ENCODE measurements at places on chromosomes 3 and 15. TPM values are rescaled to one million over a fixed set of nuclear protein-coding genes. Genes with fewer than 3 reads are reported as not detected.

DNA sequence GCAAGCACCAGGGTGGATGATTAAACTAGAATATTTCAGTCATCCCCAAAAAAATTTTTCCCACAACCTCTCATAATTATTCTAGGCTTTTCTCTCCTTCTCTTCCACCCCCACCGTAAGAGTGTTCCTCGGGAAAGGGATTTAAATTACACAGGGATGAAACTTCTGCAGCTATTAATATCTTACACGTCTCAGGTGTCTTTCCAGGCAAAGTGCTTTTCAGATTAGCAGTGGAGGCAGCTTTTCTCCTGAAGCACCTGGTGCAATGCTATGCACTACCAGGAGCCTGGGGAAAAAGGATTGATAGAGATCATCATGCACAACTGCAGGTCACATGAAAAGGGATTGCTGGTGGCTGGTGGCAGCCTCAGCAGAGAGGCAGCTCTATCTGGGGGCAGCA, 250.4 kb downstream of the NTRK3 start:
- no peak overlapping the region for H3K4me3 ChIP-seq
- DNase-seq, result no peak
- H3K4me1 ChIP-seq, result peaks cover 4% of the 10 kb centered on the region
- H3K27me3 ChIP-seq, result no peaks in the 10 kb centered on the region
- no peaks in the 10 kb centered on the region for H3K36me3 ChIP-seq
- no peak overlapping the region for H3K27ac ChIP-seq

DNA sequence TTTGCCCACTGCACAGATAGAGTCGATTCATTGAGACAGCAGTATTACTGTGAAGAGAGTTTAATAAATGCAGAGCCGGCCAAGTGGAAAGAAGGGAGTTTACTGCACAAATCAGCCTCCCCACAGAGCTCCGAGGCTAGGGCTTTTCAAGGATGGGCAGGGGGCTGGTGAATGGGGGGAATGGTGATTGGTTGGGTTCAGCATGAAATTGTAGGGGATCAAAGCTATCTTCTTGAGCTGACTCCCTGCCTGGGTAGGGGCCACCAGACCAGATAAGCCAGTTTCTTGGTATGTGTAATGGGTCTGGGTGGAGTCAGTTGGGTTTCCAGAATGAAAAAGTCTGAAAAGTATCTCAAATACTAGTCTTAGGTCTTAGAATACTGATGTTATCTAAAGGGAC, 66.6 kb downstream of the SYNPR start:
- H3K36me3 ChIP-seq, result no peaks in the 10 kb centered on the region
- no peak overlapping the region for H3K4me3 ChIP-seq
- no peak for DNase-seq
- H3K27ac ChIP-seq, result no peak overlapping the region
- peaks cover 8% of the 10 kb centered on the region for H3K4me1 ChIP-seq

DNA sequence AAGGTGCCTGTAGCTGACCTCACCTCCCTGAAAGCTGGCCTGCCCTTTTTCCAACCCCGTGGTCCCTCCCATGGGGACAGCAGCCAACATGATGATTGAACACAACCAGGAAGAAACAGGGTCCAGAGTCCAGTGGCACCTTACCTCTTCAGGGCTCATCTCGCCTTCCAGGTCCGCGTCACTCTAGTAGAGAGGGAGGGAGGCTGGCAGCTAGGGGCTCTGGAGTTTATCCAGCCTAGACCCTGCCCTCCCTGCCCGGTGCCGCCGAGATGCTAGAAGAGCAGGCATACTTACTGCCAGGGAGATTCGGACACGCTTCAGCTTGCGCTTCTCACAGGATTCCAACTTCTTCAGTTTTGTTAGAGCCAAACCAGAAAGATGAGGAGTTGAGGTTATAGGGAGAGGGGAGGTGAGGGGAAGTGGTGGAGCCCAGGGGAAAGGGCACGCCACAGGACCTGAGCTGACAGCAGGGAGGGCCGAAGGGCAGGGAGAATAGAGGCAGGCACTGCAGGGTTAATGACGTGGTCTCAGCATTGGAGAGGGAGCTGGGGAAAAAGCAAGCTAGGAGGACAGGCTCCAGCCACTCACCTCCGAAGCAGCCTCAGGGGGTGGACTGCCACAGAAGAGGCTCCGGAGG, 9.1 kb downstream of the CLCN2 start:
- peaks cover 20% of the 10 kb centered on the region for H3K4me1 ChIP-seq
- H3K27me3 ChIP-seq, result no peaks in the 10 kb centered on the region
- H3K4me3 ChIP-seq, result no peak overlapping the region
- H3K36me3 ChIP-seq, result peaks cover 15% of the 10 kb centered on the region
- no peak overlapping the region for H3K27ac ChIP-seq
- DNase-seq, result no peak

DNA sequence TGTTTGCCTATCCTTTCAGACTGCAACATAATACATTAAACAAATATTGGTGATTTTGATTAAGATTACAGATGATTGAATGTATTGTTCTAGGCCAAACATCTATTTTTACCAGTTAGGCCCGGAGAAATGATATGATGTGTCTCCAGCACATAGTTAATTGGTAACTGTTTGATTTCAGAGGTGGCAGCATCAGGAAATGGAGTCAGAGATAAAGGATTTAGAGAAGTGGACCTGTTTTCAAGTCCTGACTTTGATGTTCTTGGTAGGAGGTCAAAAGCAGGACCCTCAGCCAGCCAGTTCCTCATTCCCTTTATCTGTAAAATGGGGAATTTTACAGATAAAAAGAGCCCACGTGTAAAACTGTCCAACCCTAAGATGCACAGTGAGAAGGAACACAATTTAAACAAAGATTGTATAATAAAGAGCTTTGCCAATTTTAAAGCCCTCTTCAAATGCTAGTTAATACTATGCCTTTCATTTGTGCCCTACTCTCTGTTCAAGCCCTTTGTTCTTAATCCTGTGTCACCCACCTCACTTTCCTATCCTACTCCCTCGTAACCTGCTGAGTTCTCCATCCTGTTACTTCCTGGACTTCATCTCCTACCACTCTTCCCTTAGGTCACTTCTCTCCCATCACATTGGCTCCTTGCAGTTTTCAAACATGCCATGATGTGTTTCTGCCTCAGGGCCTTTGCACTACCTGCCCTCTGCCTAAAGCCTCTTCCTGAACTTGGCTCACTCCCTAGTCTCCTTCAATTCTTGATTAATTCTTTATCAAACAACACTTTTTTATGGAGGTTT, 2.5 kb downstream of the TMEM212 start:
- peaks cover 30% of the 10 kb centered on the region for H3K4me1 ChIP-seq
- no peak for DNase-seq
- no peak overlapping the region for H3K27ac ChIP-seq
- no peak overlapping the region for H3K4me3 ChIP-seq

DNA sequence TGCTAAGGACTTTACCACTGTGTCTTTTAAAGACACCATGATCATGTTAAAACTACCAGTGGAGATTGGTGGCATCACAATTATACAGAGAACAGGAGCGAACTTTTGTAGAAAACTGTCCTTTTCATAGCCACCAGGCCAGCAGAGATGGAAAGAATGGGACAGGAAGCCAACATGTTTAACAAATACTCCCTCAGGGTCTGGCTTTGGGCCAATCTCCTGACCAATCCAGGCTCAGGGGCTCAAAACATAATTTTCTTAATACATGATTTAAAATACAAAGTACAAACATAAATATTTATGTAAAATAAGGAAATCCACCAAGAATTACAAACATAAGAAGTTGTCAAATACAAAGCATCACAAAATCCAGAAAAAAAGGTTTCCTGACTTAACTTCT, 266.0 kb downstream of the VPS13C start:
- H3K4me3 ChIP-seq, result no peak overlapping the region
- H3K27me3 ChIP-seq, result no peaks in the 10 kb centered on the region
- no peaks in the 10 kb centered on the region for H3K4me1 ChIP-seq
- no peak overlapping the region for H3K27ac ChIP-seq
- no peak for DNase-seq
- H3K36me3 ChIP-seq, result no peaks in the 10 kb centered on the region

GRCh38 chr15:95709959-95710695, 620.4 kb upstream of the NR2F2 start:
- H3K36me3 ChIP-seq, result no peaks in the 10 kb centered on the region
- H3K4me3 ChIP-seq, result no peak overlapping the region
- no peaks in the 10 kb centered on the region for H3K27me3 ChIP-seq
- no peak overlapping the region for H3K27ac ChIP-seq
- H3K4me1 ChIP-seq, result peaks cover 16% of the 10 kb centered on the region

- H3K4me3 ChIP-seq, result no peak overlapping the region
- no peak for DNase-seq
These were observed 29.1 kb upstream of the MAP6D1 start for GRCh38 chr3:183854318-183855035.

DNA sequence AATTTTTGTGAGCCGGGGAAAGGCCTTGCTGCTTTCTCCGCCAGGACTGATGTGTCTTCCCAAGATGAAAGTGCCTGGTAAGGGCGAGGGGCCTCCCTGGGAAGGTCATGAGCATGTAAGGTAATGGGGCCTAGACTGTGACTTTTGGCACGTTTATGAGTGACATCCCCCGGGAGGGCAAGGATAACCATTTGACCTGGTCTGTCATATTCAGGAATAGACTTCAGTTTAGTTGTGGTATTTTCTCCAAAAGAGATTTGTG, 631 bp upstream of the CNBP start:
- H3K4me3 ChIP-seq, result peak overlapping the region; percentile 97
- H3K27me3 ChIP-seq, result no peaks in the 10 kb centered on the region
- no peak for DNase-seq
- peak overlapping the region; percentile 100 for H3K27ac ChIP-seq

- no peak for DNase-seq
- no peak overlapping the region for H3K4me3 ChIP-seq
- no peaks in the 10 kb centered on the region for H3K27me3 ChIP-seq
- H3K36me3 ChIP-seq, result peaks cover 3% of the 10 kb centered on the region
These were observed 20.9 kb downstream of the FBLN2 start for GRCh38 chr3:13569641-13570390.

DNA sequence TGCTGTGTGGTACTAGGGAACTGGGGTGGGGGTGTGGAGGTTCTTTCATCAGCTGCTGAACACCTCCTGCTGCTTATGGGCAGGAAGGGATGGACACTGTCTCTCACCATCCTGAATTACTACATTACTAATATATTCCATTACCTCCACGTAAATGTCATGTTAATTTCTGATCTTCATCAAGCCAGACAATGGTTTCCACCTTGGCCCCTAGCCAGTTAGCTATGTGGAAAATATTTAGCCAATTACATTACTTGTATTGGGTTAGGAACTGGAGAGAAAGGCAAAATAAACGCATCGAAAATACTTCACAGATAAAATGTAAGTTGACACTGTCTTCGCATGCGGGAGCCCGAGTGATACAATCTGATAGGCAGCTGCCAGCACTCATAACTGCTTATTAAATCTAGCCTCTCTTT, 95.1 kb downstream of the FOXP1 start:
- H3K4me1 ChIP-seq, result no peaks in the 10 kb centered on the region
- H3K36me3 ChIP-seq, result peaks cover 4% of the 10 kb centered on the region
- H3K4me3 ChIP-seq, result no peak overlapping the region
- H3K27ac ChIP-seq, result no peak overlapping the region

DNA sequence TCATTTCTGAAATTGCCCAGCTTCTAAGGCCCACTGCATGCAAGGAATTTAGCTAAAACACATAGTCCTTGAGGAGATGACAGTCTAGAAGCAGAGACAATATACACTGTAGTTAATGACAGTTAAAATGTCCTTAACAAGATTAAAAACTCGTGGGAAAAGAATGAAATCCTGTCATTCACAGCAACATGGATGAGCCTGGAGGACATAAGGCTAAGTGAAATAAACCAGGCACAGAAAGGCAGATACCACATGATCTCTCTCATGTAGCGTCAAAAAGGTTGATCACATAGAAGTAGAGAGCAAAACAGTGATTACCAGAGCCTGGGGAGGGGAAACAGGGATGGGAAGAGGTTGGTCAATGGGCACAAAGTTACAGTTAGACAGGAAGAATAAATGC, 36.3 kb upstream of the GOLGA8J start:
- no peaks in the 10 kb centered on the region for H3K4me1 ChIP-seq
- H3K4me3 ChIP-seq, result no peak overlapping the region
- DNase-seq, result peak; percentile 42
- H3K27ac ChIP-seq, result no peak overlapping the region

DNA sequence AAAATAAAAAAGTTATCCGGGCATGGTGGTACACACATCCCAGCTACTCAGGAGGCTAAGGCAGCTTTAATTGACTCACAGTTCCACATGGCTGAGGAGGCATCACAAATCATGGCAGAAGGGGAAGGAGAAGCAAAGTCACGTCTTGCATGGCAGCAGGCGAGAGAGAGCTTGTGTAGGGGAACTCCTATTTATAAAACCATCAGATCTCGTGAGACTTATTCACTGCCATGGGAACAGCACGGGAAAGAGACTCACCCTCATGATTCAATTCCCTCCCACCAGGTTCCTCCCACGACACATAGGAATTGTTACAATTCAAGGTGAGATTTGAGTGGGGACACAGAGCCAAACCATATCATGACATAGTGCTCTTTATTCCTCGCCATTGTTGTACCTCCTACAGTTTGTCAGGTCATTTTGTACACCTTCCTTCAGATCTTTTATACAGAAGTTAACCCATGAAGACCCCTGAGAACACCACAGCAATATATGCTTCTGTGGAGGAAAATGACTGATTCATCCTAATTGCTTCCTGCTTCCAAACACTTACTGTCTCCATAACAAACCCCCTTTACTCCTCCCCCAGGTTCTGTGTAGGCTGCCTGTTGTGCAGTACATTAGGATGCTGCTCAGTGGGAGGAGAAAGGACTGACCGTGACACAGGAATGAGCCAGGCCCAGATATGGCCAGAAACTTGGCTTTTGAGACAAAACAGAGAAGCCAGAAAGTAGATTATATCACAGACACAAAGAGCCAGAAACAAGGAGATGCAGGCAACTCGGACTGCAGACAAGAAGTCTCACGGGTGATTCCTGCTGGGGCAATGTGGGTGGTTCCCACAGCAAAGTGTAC, 67.9 kb upstream of the HEG1 start:
- H3K4me3 ChIP-seq, result no peak overlapping the region
- no peak for DNase-seq
- no peaks in the 10 kb centered on the region for H3K27me3 ChIP-seq
- H3K36me3 ChIP-seq, result no peaks in the 10 kb centered on the region

- DNase-seq, result no peak
- H3K4me3 ChIP-seq, result no peak overlapping the region
- no peaks in the 10 kb centered on the region for H3K27me3 ChIP-seq
- no peaks in the 10 kb centered on the region for H3K4me1 ChIP-seq
These were observed 124.8 kb downstream of the CTNNB1 start for GRCh38 chr3:41324156-41324475.

DNA sequence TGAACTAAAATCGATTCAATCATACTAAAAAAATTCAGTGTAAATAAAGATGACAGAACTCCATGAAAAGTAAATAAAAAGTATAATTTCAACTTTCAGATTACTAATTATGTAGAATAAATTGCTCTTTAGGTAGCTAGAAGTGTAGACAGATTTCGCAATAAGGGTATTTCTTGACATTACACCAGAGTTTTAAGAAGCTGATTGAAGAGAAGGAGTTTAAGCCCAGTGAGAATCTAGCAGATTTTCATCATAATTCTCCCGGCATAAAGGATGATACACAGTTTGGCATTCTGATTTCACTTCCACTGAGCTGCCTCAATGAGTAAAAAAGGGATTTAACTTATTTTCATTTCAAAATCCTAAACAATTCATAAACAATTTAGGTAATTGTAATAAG, 259.2 kb downstream of the NEK10 start:
- no peaks in the 10 kb centered on the region for H3K27me3 ChIP-seq
- no peaks in the 10 kb centered on the region for H3K4me1 ChIP-seq
- no peak overlapping the region for H3K4me3 ChIP-seq
- no peaks in the 10 kb centered on the region for H3K36me3 ChIP-seq
- no peak for DNase-seq

The SIAH2 gene
- total RNA-seq, result 55.8 TPM

The SLC51A gene
- total RNA-seq, result not detected

The ZCWPW2 gene
- total RNA-seq, result 2.2 TPM

The SLC26A6 gene
- total RNA-seq, result 7.1 TPM

The CMTM8 gene
- 4.0 TPM for total RNA-seq

The LYZL4 gene
- total RNA-seq, result not detected

The CEMIP gene
- total RNA-seq, result 0.34 TPM

The SPATA12 gene
- total RNA-seq, result not detected

The GOLGA8J gene
- total RNA-seq, result not detected

All from esophagus muscularis mucosa (tissue), 4 donors.